ENCODE measurements at places on chromosomes 4 and X. TPM values are rescaled to one million over a fixed set of nuclear protein-coding genes. Genes with fewer than 3 reads are reported as not detected.

DNA sequence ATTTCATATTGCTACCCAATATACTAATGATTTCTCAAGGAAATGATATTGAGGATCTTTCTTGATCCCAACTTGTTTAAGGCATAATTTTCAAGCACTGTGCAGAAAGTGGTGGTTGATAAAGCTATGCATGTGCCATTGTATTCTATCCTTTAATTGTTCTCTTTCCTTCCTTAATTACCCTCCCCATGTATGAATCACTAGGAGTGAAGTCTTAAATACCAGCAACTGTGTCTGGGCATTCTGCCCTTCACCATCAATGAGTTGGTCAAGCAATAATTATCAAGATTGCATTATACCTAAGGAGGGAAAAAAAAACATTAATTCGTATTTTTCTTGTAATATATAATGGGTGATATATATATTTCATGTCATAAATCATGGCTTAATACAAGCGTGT is 111.8 kb upstream of the FRMPD4 start:
- DNase-seq = no peak

DNA sequence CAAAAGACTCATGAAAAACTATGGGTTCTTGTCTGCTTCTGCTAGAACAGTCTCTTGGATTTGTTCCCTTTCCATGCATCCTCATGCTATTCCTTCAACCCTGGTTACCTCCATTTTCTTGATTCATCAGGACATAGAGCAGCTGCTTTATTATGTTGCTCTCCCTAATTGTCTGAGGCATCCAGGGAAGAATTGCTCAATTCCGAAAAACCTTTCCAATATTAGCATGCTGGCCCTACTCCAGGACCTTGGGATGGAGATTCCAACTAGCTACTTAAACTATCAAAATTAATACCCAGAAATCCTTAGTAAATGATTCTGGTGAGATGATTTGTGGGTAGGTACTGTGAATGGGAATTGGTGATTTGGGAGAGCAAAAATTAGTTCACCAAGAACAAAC is 56.6 kb upstream of the FAM47B start:
- DNase-seq = no peak

Gene CXorf49
- total RNA-seq = not detected

Gene ADRA2C
- 0.39 TPM for total RNA-seq

DNA sequence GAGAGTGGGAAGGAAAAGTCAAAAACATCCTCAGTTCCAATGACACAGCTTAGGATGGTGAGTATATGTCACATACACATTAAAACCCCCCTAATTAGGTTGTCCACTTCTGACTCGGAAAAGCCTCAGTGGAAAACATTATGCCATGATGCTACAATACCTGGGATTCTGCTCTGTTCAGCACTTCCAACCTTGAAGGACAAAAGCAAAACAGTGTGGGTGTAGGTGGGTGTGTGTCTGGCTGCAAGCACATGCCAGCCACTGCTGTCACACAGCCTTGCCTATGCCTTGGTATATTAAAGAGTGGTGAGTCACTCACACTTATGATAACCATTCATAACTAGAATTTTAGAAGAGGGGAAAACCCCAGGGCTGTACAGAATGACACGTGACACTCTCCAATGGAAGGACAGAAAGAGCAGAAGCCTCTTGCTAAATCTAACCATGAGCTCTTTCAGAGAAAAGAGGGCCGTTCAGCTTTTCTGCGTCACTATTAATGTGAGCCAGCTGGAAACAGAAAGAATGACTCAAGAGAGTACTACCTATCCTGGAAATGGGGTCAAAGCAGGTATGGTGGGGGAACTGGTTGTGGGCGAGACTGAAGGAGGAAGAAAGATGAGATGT is 159.6 kb downstream of the TET2 start:
- no peak for DNase-seq

Gene NAAA
- total RNA-seq = 27.5 TPM

DNA sequence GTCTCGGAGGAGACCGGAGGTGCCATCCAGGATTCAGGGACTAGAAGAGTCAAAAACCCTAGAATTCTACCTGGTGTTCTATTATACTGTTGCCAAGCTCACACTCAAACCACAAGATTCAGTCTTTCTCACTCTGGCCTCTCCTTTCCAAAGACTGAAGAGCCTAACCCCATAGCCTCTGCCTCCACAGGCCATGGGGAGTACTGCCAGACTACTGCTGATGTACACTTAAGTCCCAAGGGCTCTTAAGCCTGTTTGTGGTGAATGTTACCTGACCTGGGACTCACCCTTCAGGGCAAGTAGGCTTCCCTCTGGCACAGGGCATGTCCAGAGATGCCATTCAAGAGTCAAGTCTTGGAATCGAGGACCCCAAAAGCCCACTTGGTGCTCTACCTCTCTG is 58.9 kb upstream of the IRS4 start:
- no peak for DNase-seq

DNA sequence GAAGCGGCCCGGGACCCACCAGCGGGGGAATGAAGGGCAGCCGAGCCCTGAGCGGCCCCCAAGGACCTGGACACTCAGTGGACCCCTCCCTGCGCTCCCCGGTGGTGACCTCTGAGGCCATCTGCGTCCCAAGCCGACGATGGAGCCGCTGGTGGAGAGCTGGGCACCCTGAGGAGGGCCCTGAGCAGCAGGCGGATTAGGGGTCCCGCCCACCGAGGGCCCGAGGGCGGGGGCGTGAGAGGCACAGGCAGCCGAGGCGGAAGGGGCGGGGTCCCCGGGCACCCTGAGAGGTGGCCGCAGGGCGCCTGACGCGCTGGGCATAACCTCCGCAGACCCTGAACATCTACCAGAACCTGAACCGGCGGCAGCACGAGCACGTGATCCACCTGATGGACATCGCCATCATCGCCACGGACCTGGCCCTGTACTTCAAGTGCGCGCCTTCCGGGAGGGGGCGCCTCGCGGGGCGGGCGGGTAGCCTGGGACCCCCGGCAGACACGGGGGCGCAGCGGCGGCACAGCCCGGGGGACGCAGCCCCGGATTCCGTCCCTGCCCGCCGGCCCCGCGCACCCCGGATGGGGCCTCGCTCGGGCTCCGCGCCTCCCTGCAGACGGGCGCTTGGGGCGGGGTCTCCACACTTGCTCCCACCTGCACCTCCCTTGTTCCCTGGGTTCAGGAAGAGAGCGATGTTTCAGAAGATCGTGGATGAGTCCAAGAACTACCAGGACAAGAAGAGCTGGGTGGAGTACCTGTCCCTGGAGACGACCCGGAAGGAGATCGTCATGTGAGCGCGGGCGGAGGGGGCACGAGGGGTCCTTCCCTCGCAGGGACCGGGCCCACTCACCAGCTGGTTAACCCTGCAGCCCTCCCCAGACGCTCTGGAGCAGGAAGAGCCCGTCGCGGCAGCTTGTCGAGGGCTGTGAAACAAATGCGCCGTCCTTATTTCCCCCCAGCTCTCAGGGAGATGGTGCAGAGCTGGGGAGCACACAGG is 10.3 kb downstream of the ATP5ME start:
- no peak for DNase-seq

- no peak for DNase-seq
Observed at GRCh38 chr4:77332696-77333270, 175.8 kb downstream of the CCNG2 start.

DNA sequence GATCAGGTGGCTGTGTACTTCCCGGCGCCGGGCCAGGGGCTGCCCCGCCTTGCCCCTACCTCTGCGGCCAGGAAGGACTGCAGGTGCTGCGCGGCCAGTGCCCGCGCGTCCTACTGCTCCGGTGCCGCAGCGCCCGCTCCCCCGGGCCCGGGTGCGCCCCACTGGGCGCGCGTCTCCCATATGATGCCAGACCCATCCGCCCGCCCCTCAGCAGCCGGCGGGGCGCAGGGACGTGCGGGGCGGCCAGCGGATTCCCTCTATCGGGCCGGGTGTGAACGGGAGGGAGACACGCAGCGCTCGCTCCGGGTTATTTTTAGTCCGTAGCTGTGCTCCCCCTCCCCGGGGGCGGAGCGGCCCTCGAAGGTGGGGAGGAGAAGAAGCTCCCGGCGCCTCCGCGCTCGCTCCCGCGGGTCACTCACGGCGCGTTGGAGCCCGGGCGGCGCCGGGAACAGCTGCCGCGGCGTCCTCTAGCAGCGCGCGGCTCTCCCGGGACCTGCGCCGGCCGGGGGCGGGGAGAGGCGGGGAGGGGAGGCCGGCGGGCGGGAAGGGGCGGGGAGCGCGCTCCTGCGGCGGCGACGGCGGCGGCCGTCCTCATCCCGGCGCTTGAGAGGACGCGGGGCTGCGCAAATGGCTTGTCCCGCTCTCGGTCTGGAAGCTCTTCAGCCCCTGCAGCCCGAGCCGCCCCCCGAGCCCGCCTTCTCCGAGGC is 103.6 kb downstream of the UCHL1 start:
- no peak for DNase-seq

Gene MAGEA1
- total RNA-seq = not detected

Gene SGMS2
- 30.5 TPM for total RNA-seq

Gene CAPN6
- total RNA-seq = not detected

Gene PABPC1L2B
- not detected for total RNA-seq

Gene TCEAL5
- total RNA-seq = not detected

Gene DDX60
- total RNA-seq = 3.2 TPM

DNA sequence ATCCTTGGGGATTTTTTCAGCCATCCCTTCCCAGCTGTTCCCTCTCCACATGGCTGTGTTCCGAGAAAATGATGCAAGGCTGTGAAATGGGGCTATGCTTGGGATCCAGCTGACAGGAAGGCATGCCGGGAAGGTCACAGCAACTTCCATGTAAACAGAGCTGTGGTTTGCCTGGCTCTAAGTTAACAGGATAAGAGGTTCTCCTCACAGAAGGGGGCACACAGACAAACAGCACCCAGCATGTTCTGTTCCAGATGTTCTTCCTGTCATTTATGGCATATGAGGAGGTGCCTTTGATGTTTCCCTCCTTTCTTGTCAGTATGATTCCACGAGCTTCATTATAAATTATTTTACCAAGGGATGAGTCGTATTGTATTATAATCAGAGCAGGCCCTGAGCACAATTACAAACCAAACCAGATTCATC is 220.7 kb downstream of the ANTXR2 start:
- no peak for DNase-seq

Gene PAGE2B
- total RNA-seq = not detected

DNA sequence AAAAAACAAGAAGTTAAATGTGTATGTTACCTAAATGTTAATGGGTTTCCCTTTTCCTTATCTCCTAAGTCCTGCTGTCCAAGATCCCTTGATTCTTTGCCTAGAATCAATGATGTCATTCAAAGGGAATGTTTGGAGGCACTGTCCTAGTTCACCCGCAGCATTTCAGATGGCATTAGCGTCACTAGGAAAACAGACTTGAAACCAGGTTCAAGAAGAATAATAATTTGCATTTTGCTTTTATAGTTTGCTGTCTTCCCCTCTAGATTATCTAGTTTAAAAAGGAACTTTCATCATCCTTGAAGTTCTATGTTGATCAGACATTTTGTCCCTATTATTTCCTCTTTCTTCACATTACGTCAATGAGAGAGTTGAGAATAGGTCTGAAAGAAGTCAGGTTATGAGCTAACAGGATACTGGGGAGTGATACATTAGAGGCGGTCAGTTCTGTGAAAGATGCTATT is 234.1 kb upstream of the PGRMC2 start:
- DNase-seq = peak; percentile 18

- no peak for DNase-seq
Observed at GRCh38 chr4:521636-522330, 22.8 kb downstream of the PIGG start.

DNA sequence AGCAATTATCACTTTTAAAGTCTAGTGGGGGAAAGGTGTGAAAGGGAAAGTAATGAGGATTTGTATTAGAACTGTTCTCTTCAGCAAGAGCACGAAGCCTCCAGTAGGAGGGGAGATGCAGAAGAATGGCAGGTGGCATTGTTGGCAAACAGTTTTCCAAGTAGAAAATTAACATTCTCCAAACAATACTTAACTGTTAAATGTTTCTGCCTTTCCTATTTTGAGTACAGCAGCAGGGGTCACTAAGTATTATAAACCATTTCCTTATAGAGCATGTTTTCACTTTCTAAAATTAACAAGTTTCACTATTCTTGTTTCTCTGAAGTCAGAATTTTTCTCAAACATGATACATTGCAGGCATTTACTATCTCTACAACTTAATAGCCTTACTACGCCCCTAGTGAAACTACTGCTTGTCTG is 58.7 kb downstream of the LEF1 start:
- no peak for DNase-seq

- peak; percentile 39 for DNase-seq
Observed at GRCh38 chr4:159946983-159947615, 844.2 kb downstream of the RAPGEF2 start.

Gene SSR4
- 276 TPM for total RNA-seq

- no peak for DNase-seq
Observed at GRCh38 chr4:2731907-2732317, 24.2 kb downstream of the TNIP2 start.

GRCh38 chr4:88724406-88724805 is 26.8 kb upstream of the NAP1L5 start:
- no peak for DNase-seq
